ENCODE measurements at places on chromosomes 1 and 21.
A peak's percentile ranks its signal among the peaks of the same experiment; 100 is the strongest.

DNA sequence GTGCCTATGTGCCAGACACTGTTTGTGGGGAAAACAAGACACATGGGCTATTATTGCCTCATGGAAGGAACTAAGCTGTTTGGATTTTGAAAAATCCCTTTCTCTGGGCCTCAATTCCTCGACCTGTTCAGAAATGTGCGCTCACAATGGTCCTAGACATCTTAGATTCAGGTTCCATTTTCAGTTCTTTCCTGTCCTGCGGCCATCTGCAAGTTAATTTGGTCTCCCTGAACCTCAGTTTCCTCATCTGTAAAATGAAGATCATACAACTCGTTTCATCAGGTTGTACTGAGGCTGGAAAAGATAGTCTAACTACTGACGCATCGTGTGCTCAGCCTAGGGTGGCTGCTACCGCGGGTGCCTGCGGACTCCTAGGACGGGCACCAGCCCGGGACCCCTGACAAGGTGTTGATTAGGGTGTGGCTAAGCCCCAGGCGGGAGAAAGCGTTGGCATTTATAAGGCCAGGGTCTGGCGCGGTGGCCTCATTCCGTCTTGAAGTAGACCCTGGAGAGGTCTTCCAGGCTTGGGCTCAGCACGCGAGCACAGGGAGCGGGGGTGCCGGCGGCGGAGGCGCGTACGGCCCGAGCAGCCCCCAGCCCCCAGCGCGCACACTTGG lies 493 bp upstream of the ELOA start:
- no peak for DNase-seq

GRCh38 chr21:14998784-14999183 lies 66.0 kb downstream of the NRIP1 start:
- DNase-seq = no peak

DNA sequence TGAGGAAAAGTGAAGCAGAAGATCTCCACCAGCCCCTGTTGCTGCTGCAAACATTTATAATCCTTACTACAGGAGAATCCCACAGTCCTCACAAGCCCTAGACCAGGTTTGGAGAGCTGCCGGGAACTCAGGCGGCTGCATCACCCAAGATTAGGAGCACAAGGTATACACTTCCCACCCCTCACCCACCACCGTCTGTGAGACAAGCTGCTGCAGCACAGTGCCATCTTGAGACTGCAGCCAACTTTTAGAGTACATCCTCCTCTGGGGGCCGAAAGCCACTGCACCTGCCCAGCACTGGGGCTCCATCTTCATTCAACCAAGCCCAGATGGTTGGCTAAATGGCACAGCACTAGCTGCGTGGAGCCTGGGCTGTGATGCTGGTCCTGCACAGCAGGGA lies 13.8 kb downstream of the OLFML3 start:
- DNase-seq = no peak

- DNase-seq = no peak
These were observed 10.4 kb downstream of the JUN start for GRCh38 chr1:58773406-58773840.

DNA sequence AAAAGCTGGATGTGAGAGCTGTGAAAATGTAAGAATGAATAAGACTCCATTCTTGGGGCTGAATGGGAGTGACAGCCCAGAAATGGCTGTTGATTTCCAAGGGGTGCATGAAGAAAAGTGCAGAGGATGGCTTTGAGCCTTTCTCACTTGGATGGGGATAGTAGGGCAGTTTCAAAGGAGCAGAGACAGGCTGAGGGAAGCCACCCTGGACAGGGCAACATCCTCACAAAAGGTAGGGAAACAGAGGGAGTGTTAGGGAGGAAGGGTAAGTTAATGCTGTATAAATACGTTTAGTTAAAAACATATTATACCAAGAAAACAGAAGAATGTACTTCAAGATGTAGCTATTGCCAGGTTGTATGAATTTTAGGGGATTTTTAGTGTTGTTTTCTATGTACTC lies 38.1 kb downstream of the GADD45A start:
- DNase-seq = no peak

DNA sequence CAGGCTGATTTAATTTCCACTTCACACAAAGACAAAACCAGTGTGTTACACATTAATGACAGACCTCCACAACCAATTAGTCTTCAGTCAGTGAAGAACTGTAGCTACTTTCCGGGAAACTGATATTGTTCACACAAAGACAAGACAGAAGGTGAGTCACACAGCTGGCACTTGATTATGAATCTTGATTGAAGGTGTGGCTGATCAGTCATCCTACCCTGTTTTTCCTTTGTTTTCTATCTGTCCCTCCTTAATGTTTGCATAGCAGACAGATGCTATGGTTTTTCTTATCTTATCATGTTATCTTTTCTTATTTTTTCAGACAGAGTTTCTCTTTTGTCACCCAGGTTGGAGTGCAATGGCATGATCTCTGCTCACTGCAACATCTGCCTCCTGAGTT lies 185.1 kb upstream of the GREM2 start:
- no peak for DNase-seq

DNA sequence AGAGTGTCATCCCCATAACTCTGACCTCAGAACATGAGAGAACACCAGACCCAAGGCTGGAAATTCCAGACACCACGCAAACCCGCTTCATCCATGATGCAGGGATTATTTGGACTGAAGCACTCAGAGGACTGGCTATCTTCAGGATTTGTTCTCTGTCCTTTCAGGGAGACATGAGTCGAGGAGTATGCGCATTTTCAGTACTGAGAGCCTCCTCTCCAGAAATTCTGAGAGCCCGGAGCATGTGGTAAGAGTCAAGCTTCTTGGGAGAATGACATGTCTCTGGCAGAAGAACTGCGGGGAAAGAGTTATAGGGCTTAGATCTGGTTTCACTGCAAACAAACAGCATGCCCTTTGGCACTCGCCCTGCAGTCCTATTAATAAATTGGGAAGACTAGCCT lies 6.9 kb downstream of the LAX1 start:
- DNase-seq = no peak

- no peak for DNase-seq
These were observed 31.1 kb downstream of the UBE4B start for GRCh38 chr1:10063878-10064277.

DNA sequence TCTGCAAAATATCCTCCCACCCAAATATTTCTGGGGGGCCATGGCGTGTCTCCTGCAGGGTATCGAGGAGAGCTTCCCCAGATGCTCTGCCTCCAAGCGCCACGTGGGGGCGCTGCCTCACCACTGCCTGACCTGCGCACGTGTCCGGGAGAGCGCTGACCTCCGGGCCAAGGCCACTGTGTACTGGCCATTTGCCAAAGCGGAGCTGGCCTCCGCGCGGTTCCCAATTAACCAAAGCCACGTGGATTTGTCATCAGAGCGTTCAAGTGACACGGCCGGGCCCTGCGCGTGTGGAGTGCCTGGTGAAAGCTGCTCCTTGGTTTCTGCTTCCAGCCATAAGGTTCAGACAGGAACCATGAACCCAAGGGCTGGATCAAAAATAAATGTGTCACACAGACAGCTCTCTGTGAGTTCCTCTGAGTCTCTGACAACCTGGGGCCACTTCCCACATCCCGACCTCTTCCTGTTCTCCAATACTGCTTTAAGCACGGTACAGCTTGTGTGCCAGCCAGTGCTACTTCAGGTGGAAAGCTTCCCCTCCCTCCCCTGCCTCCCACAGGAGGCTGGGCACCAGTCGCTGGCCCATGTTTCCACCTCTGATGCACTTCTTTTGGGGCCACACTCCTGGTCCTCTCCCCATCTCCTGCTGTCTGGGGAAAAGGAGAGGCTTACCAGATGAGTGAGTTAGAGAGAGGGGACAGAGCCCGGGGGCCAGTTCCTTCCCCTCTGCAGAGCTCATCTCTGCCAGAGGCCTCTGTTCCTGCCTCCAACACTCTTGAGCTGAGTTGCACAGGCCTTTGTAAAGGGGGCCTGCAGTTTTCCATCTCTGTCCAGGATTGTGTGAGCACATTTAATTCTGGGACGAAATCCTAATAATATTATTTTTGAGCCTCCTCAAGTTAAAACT lies 26.1 kb downstream of the ZP4 start:
- no peak for DNase-seq

GRCh38 chr1:206608108-206608698 lies 4.1 kb downstream of the EIF2D start:
- DNase-seq = peak; percentile 46

GRCh38 chr21:42125571-42126544 lies 54.7 kb downstream of the UMODL1 start:
- DNase-seq = no peak

GRCh38 chr1:36080236-36080635 lies 3.7 kb upstream of the TEKT2 start:
- no peak for DNase-seq

DNA sequence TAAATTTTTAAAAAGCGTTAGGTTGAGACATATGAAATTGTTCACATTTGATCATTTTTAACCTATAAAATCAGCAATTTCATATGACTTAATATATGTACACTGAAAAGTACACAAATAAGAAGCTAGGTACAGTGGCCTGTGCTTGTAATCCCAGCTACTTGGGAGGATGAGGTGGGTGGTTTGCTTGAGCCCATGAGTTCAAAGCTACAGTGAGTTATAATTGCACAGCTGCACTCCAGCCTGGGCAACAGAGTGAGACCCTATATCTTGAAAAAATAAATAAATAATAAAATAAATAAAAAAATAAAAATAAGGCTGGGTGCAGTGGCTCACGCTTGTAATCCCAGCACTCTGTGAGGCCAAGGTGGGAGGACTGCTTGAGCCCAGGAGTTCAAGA lies 5.2 kb upstream of the EPB41 start:
- DNase-seq = no peak

GRCh38 chr1:27650539-27651175 lies 15.7 kb upstream of the FGR start:
- DNase-seq = no peak
